ENCODE measurements at places on chromosomes 7 and 10. TPM values are rescaled to one million over a fixed set of nuclear protein-coding genes. Genes with fewer than 3 reads are reported as not detected.

CLDN4 gene
- total RNA-seq: 15.5 TPM

DNA sequence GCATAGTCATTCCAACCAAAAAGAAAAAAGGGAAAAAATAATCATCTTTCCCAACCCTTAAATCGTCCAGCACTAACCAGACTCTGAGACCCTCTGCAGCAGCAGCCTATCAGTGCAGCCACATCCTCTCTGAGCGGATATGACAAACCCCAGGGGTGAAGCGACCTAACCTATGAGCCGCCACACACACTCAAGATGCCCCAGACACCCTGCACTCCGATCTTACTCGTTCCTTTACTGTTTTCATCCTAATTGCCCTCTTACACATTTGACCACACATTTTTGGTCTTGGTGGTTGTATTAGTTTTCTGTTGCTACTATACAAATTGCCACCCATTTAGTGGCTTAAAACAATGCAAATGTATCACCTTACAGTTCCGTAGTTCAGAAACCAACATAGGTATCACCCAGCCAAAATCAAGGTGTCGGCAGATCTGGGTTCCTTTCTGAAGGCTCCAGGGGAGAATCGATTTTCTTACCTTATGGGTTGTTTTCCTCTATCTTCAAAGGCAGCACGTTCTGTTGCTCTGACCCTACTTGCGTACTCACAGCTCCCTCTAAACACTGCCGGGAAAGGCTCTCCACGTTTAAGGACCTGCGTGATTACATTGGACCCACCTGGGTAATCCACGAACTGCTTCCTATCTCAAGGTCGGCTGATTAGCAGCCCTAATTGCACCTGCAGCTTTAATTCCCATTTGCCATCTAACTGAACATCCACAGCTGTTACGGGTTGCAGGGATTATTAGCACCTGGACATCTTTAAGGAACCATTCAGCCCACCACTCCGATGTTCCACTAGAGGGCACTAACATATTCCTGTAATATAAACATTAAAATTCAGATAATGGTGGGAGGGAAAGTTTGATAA lies 37.3 kb upstream of the PRSS1 start:
- H3K27ac ChIP-seq: no peak overlapping the region
- no peak overlapping the region for H3K4me3 ChIP-seq
- no peaks in the 10 kb centered on the region for H3K27me3 ChIP-seq
- peaks cover 3% of the 10 kb centered on the region for H3K4me1 ChIP-seq
- DNase-seq: no peak
- no peaks in the 10 kb centered on the region for H3K36me3 ChIP-seq

- H3K27me3 ChIP-seq: no peaks in the 10 kb centered on the region
- H3K4me1 ChIP-seq: no peaks in the 10 kb centered on the region
- H3K4me3 ChIP-seq: no peak overlapping the region
- H3K27ac ChIP-seq: no peak overlapping the region
- H3K36me3 ChIP-seq: peaks cover 30% of the 10 kb centered on the region
These were observed 126.7 kb upstream of the SEMA3C start for GRCh38 chr7:81045491-81046030.

DNA sequence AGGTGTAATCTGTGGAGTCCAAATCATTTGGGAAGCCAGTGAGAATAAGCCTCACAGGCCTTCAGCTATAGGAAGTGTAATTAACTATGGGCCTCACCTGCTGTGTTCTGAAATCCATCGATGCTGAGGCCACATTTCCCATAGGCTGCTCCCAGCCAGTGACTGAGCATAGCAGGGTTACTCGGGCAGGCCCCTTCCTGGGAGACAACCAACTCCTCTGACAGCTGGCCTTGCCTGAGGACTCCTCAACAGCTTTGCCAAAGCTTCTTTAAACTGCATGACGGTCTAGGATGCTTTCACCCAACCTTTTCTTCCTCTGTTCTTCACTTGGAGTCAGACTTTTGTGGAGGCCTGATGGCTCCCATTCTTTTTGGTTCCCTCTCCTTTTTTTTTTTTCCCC lies 63.8 kb upstream of the SMNDC1 start:
- H3K27ac ChIP-seq: no peak overlapping the region
- H3K36me3 ChIP-seq: no peaks in the 10 kb centered on the region
- no peak overlapping the region for H3K4me3 ChIP-seq
- no peaks in the 10 kb centered on the region for H3K27me3 ChIP-seq
- peaks cover 2% of the 10 kb centered on the region for H3K4me1 ChIP-seq
